ENCODE measurements at places on chromosomes 5 and 9.

DNA sequence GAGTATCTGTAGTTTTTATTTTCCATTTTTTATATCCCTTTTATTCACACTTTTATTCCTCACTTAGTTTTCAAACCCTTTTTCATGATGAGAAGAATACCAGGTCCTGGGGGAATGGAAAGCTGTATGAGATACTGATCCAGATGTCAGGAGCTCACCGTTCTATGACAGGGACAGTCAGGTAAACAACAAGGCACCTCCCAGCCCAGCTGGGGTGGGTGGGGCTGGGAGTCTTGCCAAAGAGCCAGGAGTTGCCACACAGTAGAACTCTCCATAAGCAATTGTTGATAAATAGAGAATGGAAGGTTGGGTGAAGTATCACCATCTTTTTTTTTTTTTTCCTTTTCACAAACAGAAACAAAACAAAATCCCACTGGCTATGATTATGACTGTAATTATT, 225.8 kb downstream of the NSG2 start:
- DNase-seq, result no peak

DNA sequence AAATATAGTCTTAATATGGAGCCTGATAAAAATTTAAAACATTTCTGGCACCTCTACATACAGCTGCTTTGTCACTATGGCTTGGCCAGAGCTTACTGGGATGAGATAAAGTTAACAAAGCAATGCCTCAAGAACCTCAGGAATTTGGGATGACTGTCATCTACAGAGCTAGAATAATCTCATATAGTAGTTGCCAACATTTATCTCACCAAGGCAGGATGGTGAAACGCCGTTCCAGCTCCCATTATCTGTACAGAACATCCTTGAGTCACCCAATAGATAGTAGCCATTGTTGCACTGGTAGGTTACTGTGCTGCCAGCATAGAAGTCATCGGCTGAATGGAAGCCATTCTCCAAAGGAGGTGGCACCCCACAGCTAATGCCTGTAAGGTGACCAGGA, 94.6 kb upstream of the TXNDC8 start:
- DNase-seq, result no peak

- DNase-seq, result no peak
Observed at GRCh38 chr9:133916159-133916541, 76.0 kb downstream of the VAV2 start.

GRCh38 chr9:33329979-33330378, 39.7 kb downstream of the NFX1 start:
- DNase-seq, result no peak

DNA sequence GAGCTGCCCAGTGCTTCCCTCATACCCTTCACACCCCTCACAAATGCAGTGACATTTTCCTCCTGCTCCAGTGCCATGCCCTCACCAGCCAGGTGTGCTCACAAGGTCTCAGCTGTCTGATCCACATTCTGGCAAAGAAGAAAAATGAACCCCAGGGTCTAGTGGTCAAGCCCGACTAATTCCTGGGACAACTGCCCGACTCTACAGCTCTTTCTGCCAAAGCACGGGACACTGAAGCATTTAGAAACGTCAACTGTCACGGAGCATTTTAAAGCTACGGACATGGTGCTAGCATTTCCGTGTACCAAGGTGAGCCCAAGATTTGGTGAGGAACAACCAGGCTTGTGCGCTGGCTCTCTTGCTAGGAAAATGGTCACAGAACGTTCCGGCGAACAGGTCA, 56.8 kb upstream of the PHYKPL start:
- no peak for DNase-seq

- DNase-seq, result no peak
Observed at GRCh38 chr5:39224196-39224761, 4.9 kb upstream of the FYB1 start.

Data from stimulated activated naive CD4-positive, alpha-beta T cell treated with Interleukin-2 at 50 U/mL for 16 hours (primary cell).